ENCODE measurements at places on chromosomes 6 and 20. TPM values are rescaled to one million over a fixed set of nuclear protein-coding genes. Genes with fewer than 3 reads are reported as not detected.

The C6orf118 gene
- total RNA-seq = not detected

The PHF3 gene
- total RNA-seq = 41.2 TPM

The GHRH gene
- not detected for total RNA-seq

The PLEKHG1 gene
- 71.1 TPM for total RNA-seq

The EPPIN gene
- total RNA-seq = not detected

DNA sequence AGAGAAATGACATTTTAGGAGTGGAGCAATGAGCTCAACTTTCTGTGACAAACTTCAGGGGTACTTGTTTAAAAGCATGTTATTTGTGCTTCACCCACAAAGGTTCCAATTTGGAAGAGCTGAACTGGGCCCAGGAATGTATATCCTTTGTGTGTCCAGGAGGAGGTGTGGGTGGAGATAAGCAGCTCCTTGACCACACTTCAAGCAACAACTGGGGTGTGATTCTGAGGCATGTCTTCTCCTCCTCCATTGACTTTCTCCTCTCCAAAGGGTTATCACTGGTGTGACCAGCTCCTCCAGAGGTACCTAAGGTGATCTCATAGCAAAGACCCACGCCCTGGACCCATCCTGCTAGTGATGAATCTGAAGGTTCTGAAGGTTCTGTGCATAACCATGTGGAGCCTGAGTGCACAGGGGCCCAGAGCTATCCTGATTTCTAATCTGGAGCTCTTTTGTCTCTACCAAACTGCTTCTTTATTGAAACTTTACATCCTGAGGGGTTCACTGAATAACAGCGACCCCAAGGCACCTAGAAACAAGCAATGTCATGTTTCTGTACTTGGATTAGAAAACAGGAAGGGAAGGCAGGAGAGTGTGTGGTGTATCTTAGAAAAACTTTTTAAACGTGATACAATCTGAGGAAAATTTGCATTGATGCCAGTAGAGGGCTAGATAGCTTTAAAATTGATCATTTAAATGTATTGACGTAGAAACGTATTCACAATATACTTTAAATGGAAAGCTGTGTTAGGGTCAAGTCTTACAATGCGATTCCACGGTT is 60.9 kb upstream of the CD93 start:
- no peak for DNase-seq

- DNase-seq = no peak
Observed at GRCh38 chr6:153167907-153168306, 36.8 kb upstream of the RGS17 start.

DNA sequence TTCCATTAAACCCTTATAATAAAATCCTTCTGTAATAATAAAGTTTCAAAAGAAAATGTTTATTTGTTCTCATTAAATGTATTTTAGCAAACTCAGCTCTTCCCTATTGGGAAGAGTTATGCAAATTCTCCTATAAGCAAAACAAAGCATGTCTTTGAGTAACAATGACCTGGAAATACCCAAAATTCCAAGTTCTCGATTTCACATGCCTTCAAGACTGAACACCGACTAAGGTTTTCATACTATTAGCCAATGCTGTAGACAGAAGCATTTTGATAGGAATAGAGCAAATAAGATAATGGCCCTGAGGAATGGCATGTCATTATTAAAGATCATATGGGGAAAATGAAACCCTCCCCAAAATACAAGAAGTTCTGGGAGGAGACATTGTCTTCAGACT is 3.8 kb downstream of the IL17A start:
- DNase-seq = no peak

The COL12A1 gene
- 376 TPM for total RNA-seq

The ARHGAP40 gene
- not detected for total RNA-seq

The MUC21 gene
- not detected for total RNA-seq

The BPIFB2 gene
- not detected for total RNA-seq

- DNase-seq = no peak
Observed at GRCh38 chr20:6715401-6715941, 52.0 kb upstream of the BMP2 start.

DNA sequence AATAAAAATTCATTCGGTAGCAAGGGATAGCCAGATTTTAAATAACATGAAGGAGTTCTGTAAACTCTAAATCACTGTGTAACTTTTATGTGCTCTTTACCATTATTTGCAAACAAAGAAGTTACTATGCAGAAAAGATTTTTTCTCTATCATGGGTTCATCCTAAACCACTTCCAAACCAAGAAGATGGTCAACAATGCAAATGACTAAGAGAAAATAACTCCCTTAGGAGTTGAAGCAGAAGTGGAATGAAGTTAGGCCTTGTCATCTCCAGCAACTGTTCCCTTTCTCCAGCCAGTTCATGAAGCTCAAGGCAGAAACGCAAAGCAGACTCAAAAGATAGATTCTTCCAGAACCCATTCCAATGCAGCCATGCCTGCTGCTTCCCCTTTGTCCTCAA is 66.0 kb downstream of the MBOAT1 start:
- no peak for DNase-seq

The KCNQ5 gene
- not detected for total RNA-seq

The TTLL9 gene
- total RNA-seq = 0.13 TPM

GRCh38 chr20:22324505-22324904 is 259.9 kb downstream of the FOXA2 start:
- DNase-seq = no peak

The HTR1E gene
- not detected for total RNA-seq

DNA sequence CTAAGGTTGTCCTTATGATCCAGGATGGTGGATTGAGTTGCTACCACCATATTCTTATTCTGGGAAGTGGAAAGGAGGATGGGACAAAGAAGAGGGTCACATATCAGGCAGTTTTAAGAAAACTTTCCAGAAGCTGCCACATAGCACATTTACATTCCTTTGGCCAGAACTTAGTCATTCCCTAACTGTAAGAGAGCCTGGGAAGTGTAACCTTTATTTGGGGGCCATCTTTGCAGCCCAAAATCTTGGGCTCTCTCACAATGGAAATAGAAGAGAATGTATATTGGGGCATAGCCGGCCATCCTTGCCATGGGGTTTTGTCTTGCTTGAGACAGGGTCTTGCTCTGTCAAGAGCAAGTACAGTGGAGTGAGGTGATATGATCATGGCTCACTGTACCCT is 8.4 kb downstream of the ZNF341 start:
- DNase-seq = no peak

DNA sequence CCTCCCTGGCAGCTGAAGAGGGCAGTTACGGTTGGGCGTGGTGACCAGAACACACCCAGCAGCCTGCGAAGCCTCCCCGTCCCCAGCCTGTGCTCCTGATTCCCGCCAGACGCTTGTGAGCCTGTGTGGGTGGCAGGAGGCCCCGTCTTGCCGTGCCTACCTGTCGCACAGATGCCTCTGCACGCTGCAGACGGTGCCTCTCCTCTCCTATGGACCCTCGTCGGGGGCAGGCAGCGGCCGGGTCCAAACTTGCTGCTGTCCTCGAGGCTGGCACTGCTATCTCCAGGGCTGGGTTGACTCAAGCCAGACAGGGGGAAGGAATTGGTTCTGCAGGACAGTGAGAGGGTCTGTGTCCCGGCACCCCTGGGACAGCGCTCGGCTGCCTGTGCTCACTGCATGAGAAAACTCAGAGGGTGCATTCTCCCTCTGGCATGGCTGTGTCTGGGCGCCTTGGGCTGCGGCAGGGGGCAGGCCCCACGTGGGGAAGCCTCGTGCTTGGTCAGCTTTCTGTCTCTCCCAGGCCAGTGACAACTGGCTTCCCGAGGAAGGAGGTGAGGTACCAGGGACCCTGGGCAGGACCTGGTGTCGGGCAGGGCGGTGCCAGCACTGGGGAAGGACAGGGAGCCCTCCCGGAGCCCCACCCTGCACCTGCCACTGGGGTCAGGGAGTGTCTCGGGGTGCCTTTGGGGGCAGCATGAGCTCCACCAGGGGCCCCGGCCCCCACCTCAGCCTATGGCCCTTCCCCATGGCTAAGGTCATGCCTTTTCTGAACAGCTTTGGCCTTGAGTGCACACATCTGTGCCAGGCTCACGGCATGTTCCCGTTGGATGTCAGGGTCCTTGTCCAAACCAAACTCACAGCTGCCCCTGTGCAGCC is 127.5 kb downstream of the TAF4 start:
- DNase-seq = no peak

GRCh38 chr6:91376686-91377085 is 789.8 kb upstream of the MAP3K7 start:
- no peak for DNase-seq

The SIRPB1 gene
- total RNA-seq = 7.6 TPM

- DNase-seq = peak; percentile 65
Observed at GRCh38 chr6:4661391-4661790, 114.8 kb upstream of the CDYL start.

DNA sequence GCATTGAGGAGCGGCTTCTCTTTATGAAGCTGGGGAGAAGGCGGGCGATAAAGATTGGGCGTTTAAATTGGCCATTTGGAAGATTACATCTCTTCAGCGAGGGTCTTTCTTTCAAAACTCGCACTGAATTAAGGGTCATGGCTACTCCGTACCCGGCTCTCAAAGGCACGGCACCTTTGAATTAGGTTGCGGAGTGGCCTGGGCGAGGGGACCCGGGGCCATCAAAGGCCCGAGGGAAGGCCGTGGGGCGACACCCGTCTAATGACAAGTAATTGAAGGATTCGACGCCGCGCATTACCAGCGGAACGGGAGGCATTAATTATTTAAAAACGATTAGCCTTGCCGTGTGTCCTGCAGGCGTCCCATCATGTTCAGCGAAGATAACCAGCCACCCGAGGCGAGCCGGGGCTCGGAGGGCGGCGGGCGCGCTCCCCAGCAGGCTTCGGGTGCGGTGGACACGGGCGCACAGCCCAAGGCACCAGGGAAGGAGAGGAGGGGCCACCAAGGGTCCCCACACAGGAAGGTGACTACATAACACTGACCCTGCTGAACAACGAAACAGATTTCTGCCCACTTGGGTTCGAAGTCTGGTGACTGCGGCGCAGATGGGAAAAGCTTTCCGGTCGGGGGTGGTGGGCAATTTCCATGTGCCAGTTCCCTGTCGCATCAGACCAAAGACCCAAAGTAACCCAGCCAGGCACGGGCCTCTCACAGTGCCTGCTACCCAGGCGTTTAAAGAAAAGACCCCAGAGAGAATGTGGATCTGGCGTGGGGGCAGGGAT is 7.4 kb downstream of the FOXA2 start:
- DNase-seq = no peak

The VARS1 gene
- 62.6 TPM for total RNA-seq

DNA sequence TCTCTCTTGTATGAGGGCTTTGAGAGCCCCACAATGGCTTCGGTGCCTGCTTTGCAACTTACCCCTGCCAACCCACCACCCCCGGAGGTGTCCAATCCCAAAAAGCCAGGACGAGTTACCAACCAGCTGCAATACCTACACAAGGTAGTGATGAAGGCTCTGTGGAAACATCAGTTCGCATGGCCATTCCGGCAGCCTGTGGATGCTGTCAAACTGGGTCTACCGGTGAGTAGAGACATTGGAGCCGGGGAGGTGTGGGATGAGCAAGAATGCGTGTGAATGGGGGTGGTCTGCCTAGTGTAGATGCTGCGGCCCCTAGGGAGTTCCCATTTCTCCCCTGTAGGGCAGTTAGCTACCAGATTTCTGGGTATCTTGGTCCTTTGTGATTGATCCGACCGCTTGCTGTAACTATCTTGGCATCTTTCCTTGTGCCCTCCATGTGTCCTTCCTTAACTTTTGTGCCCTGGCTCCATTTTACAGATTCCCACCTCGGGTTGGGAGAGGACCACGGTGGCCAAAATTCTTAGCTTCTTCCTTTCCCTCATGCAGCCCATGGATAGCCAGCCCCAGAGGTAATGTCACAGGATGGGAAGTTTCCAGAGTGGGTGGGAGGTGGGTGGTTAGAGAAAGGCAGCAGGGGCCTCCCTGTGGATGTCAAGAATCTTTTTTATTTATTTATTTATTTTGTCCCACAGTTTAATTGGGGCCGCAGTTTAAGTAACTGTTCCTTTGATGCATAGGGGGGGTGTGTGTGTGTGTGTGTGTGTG is 6.3 kb downstream of the BRD2 start:
- no peak for DNase-seq

- no peak for DNase-seq
Observed at GRCh38 chr20:61399433-61399832, 147.4 kb downstream of the CDH4 start.

GRCh38 chr6:163170294-163170883 is 244.1 kb upstream of the QKI start:
- DNase-seq = no peak

The SNAP91 gene
- 0.48 TPM for total RNA-seq

The KIF25 gene
- total RNA-seq = 0.93 TPM

DNA sequence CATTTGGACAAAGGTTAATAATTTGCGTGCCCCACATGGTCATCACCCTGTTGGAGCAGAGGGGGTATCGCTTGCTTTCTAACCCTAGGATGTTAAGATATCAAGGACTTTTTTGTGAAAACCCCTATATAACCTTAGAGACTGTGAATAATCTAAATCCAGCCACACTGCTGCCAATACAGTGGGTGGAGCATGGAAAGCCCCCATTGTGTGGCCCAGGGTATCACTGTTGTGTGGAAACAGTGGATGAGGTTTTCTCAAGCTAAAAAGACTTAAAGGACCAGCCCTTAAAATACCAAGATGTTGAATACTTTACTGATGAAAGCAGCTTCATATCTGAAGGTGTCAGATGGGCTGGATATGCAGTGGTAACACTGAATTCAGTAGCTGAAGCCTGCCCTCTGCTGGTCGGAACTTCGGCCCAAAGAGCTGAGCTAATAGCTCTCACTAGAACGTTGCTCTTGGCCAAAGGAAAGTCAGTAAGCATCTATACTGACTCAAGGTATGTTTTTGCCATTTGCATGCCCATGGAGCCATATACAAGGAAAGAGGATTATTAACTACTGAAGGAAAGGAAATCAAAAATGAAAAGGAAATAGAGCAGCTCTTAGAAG is 695.2 kb downstream of the PHF3 start:
- no peak for DNase-seq

DNA sequence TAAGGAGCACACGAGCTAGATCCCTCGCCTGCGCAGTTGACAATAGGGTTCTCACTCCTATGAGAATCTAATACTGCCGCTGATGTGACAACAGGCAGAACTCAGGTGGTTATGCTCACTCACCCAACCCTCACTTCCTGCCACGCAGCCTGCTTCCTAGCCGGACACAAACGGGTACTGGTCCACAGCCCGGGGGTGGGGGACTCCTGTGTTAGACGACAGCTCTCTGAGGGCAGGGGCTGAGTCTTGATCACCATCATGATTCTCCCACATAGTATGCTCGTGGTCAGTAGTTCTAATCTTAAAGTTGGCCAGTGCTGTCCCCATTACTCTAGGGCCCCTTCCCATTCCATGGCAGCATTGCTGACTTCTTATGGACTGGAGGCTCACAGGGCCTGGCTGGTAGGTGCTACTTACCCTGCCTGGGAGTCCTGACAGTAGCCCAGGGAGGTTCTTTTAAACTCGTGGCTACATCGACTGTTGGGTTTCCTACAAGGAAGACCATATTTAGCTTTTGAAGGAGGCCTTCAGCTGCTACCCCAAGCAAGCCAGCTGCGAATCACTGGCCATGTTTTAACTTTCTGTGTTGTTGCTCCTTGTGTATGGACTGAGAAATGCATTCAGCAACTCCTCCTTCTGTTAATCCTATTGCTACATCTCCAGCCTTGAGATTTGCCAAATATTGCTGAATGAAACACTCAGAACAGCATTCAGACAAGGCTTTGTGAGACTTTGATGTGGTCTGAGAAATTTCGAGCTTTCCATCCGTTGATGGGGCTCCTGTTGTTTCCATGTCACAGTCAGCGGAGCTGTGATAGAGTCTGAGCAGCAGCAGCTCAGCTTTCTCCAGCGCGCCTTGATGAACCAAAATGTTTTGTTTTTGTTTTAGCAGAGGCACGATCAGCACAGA is 300.3 kb downstream of the NRN1 start:
- DNase-seq = peak; percentile 28

The SPATA25 gene
- 4.0 TPM for total RNA-seq

GRCh38 chr20:34997131-34997561 is 41.5 kb downstream of the MYH7B start:
- no peak for DNase-seq

GRCh38 chr6:138404666-138405337 is 779 bp downstream of the HEBP2 start:
- no peak for DNase-seq

The ME1 gene
- total RNA-seq = 31.7 TPM

All from mesenteric fat pad (tissue), 1 donor.